Right renal pelvis (tissue), 4 donors: ENCODE measurements at places on chromosomes 5 and 9. TPM values are rescaled to one million over a fixed set of nuclear protein-coding genes. Genes with fewer than 3 reads are reported as not detected.

Gene SPRY4
- polyA plus RNA-seq, result 36.5 TPM

Gene NMUR2
- 0.12 TPM for polyA plus RNA-seq

Gene LCN9
- polyA plus RNA-seq, result not detected

Gene LCN6
- not detected for polyA plus RNA-seq

Gene IPPK
- 12.1 TPM for polyA plus RNA-seq

Gene PFN3
- 1.1 TPM for polyA plus RNA-seq

Gene PCDHB3
- 3.9 TPM for polyA plus RNA-seq

Gene NDUFS6
- polyA plus RNA-seq, result 52.3 TPM

DNA sequence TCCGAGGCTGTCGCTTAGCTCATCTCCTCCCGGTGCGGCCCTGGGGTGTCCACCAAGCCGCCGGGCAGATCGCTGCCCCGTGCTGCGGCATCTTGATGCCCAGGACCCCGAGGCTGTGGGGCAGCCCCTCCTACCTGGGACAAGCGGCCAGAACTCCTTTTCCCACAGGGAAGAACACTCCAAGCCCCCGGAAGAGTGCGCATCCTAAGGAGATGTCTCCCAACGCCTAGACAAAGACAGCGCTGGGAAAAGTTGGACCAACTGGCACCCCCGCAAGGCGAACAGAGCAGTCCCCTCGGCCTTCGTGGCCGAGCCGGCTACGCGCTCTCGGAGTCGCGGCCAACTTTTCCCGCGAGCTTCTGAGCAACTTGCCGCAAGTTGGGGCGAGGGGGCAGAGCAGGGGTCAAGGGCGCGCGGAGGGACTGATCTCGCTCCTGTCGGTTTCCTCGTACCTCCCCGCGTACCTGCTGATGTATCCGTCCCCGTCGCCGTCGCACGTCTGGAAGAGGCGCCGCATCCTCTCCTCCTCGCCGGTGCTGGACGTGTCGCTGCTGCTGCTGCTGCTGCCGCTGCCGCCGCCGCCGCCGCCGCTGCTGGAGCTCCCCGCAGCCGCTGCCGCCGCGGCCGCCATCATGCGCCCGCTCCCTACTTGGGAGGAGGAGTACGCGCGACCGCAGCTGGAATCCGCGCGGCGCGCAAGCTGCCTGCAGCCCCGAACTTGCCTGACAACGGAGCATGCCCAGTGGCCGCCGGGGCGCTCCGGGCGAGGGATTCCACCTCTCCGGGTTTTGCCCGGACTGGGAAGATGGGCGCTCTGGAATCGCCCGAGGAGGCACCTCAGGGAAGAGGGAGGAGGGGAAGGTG lies at the start of gene MCC:
Gene MCC, minus strand, starts transcription at position 673 of the 864 bp plus-strand sequence.
- DNase-seq, result no peak

GRCh38 chr5:140996060-140996459 lies 29.8 kb downstream of the PCDHAC2 start:
- DNase-seq, result no peak

GRCh38 chr9:126205265-126205664 lies 121.4 kb upstream of the MVB12B start:
- DNase-seq, result no peak

DNA sequence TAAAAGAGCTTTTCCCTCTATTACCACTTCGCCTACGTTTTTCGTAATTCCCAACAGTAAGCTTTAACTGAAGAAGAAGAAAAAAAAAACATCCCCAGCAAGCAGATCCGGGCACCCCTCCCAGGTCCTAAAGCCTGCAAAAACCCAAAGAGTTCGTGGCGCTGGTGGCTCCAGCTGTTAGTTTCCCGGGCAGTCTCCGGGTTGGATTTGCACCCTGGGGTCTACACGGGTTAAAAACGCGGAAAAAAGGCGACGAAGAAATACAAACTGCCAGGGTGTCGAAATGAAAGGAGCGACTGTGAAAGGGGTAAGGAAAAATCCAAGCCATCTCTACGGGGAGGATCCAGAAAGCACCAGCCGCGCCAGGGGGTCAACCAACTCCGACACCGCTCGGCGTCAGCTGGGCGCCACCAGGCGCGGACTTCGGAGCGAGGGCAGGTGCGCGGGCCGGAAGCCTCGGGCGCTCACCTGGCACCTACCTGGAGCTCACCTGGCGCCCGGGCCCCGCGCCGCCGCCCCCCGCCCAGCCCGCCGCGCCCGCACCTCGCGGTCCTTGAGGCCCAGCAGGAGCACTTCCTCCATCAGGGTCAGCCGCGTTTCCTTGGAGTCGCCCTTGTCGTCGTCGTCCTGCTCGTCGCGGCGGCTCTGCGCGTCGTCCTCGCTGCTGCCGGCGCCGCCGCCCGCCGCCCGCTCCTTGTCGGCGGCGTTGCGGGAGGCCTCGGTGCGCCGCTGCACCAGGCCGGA lies 680 bp downstream of the GOLPH3 start:
- peak; percentile 57 for DNase-seq

DNA sequence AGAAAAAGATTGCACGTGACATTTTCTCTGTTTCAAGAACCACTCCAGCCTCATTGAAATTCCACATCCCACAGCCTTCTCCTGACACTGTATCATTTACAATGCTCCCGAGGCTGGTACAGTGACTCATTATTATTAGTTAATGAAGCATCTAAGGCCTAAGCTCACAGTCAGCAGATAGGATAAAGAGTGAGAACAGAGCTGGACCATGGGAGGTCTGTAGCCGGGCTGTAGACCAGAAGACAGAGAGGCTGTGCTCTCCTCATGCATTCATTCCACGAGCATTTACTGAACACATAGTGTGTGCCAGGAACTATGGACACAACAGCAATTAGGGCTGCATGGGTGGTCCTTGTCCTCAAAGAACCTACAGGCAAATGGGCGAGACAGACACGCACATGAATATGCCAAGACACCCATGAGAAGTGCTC lies 47.3 kb upstream of the GALNT10 start:
- DNase-seq, result no peak

- DNase-seq, result no peak
Measured at GRCh38 chr5:77129391-77129990, 42.4 kb upstream of the ZBED3 start.

- DNase-seq, result no peak
Measured at GRCh38 chr9:137127301-137128157, 11.4 kb upstream of the GRIN1 start.

DNA sequence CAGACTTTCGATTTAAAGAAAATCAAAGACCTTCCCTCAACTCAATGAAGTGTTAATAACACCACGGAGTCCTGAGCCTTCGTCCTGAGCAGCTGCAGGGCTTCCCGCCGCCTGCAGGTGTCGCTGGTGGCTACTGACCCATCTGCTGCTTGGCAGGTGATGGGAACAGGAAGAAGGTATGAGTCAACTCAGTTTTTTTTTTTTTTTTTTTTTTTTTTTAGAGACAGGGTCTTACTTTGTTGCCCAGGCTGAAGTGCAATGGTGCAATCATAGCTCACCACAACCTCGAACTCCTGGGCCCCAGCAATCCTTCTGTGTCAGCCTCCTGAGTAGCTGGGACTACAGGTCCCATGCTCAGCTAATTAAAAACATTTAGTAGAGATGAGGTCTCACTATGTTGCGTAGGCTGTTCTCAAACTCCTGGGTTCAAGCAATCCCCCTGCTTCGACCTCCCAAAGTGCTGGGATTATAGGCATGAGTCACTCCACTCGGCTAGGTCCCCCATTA lies 185.7 kb upstream of the IL12B start:
- no peak for DNase-seq

DNA sequence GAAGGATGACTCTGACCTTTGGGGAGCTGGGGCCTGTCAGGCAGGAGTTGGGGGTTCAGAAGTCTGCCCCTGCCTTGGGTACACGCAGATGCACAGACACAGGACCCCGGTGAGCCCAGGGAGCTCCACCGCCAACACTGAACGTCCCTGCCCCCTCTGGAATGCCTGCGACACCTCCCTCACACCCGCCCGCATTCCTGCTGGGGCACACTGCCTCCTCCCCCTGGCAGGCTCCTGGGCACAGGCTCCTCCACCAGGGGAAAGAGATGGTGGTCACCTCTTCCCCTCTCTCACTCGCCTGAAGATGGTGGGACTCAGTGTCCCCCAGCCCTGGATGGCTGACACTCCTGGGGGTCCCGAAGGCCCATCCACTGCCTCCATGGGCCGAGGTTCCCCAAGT lies 12.0 kb downstream of the CRB2 start:
- DNase-seq, result no peak

GRCh38 chr9:38486837-38487236 lies 62.6 kb upstream of the IGFBPL1 start:
- DNase-seq, result no peak
